Osteoblast (primary cell): ENCODE measurements at places on chromosomes 3 and 15. TPM values are rescaled to one million over a fixed set of nuclear protein-coding genes. Genes with fewer than 3 reads are reported as not detected.

The PIF1 gene
- total RNA-seq = 6.2 and 9.4 TPM in 2 replicates

DNA sequence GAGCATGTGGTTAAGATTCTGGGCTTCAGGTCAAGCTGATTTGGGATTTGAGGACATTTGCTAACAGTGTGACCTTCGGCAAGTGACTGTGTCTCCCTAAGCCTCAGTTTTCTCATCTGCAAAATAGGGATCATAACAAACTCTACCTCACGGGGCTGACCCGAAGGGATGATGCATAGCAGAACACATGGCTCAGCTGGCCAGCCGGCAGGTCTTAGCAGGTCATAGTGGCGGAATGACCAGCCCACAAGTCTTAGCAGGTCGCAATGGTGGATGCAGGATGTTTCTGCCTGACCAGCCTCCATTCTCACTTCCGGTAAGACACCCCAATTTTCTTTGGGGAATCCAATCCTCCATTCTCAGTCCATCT is 63.3 kb downstream of the IQSEC1 start:
- no peak for DNase-seq

DNA sequence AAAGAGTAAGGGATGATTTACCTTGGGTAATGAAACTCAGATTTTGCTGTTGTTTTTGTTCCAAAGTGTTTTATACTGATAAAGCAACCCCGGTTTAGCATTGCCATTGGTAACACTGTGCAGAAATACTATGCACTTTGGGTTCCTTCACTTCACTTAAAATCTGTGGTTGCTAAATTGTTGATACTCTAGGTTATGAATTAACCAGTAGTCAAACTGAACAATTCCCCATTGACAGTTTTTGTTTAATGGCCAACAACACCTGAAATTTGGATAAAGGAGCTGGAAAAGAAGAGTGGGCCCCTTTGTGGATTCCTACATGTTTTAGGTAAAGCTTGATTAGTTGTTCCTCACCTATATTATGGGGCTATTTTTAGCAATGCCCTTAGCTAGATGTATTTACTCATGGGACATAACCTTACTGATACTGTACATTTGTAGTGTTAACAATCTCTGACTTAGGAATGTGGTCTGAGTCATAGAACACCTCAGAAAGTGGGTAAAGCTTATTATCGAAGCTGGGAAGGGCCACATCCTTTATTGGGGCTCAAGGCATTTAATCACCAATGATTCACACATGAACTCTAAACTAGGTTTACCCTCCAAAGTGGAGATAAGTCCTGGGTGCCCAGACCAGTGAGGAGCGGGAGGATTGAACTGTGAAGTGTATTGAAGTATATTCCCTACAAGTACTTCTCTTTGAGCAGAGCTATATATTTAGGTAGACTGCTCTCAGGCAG is 29.5 kb upstream of the THRB start:
- DNase-seq = no peak

DNA sequence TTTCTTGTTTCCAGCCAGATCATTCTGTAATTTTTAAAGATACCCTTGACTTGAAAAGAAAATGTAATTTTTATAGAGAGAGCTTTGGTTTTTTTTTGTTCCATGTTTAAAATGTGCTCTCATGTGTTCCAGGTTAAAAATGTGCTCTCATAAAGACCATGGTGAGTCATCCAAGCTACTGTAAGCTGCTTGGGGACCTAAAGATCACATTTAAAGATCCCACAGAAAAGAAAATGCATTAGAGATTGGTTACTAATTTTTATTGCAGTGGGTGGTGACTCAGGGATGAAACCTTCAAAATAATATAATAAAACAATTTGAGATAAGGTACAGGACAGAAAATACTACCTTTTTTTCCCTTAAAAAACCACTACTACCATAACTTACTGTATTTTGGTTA is 11.0 kb downstream of the TCF12 start:
- DNase-seq = peak; percentile 17

The HYAL1 gene
- under 0.01 and 0.59 TPM in 2 replicates for total RNA-seq

The CILP gene
- under 0.01 TPM in 2 replicates for total RNA-seq

- DNase-seq = no peak
Observed at GRCh38 chr3:117527346-117527745, 817.8 kb downstream of the TUSC7 start.

The TJP1 gene
- total RNA-seq = 74.3 and 86.9 TPM in 2 replicates

DNA sequence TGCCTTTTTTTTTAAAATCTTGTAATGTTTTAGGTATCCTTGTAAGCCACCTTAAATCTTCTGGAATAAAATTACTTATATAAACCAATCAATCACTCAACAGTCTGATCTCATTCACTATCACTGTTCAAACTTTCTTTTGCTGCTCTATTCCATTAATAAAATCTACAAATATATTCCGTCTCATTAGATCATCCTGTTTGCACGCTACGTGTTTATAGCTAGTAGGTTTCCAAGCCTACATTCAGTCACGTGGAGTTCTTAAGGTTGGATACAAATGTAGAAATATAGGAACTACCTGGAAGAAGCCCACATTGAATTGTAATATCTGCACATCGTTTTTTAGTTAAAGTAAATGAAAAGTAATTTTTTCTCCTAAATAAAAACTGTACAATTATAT is 274.8 kb upstream of the CNTN4 start:
- no peak for DNase-seq

The CISH gene
- total RNA-seq = 1.1 and 1.2 TPM in 2 replicates

The MAP1A gene
- 117 and 121 TPM in 2 replicates for total RNA-seq

- DNase-seq = peak; percentile 72
Observed at GRCh38 chr3:8743021-8743601, 9.5 kb downstream of the CAV3 start.

DNA sequence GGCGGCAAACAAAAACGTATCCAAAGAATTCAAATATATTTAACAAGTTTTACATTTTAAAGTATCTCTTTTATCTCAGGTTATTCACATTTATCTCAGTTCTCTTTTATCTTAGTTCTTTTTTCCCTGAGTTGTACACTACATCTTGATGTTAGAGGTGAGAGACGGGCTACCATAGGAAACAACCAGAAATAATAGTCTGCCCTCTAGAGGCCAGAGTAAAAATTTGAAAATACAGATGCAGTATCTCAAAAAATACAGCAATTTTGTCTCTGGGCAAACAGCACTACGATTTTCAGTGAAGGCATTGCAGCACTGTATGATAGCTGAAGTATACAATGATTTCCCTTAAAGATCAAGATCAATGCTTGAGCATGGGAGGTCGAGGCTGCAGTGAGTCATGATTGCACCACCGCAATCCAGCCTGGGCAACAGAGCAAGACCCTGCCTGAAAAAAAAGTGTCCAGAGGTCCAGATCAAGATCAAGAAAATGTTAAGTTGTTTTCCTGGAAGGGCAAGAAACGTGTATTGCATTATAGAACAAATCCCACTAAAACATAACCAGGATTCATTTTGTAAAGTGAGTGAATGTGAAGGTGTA is 82.6 kb upstream of the ATP11B start:
- DNase-seq = no peak

DNA sequence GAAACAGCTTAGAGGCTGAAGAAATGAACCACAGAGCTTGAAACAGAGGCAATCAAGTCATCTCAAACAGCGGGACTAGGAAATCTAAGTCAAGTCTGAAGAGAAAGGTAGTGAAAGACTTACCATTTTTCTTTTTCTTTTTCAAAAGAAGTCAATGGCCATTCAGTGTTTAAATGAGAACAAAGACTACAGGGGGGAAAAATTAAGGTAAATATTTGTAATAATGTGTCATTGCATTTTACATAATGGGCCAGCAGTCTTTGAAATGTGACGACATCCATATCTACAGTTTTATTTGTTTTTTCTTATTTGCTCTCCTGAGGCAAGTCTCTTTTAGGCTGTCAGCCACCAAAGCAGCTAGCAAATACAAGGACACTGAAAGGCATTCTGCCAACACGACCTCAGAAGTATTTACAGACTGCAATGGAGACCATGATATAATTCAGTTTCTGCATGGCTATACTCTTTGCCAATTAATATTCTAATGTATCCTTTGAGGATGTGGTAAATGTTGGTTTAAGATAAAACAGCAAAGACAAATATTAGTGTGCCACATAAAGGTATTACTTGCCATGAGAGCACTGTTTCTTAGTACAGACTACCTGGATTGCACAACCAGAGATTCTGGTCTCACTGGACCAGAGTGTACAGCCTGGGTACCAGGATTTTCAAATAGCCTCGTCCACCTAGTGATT is 307.0 kb upstream of the THBS1 start:
- DNase-seq = no peak

- no peak for DNase-seq
Observed at GRCh38 chr3:97952872-97953271, 19.4 kb downstream of the RIOX2 start.

The SLC9C1 gene
- not detected in 2 replicates for total RNA-seq

- no peak for DNase-seq
Observed at GRCh38 chr15:91882858-91883586, 29.5 kb downstream of the SLCO3A1 start.

The TRH gene
- total RNA-seq = under 0.01 TPM in 2 replicates

DNA sequence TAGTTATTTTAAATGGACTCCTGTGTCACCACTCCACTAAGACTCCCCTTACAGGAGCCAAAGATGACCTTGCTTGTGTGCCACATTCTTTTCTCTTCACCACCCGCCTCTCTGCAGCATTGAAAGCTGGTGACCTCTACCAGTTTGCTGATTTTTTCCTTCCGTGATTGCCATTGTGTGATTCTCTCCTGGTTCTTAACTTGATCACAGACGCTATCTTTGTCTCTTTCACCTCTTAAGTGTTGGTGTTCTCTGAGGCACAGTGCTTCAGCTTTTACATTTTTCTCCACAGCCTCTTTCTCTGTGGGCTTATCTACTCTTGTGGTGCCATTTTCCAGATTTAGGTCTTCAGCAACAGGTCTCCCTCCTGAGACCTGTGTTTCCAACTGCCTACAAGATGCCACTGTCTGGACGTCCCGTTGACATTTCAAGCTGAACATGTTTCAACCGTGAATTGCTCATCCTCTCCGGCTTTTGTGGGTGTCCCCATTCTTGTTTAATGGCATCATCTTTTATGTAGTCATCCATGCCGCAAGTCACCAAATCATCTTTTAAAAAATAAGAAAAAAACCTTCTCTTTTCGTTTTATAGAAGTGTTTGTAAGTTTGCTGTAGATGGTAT is 26.5 kb downstream of the IQGAP1 start:
- DNase-seq = no peak

DNA sequence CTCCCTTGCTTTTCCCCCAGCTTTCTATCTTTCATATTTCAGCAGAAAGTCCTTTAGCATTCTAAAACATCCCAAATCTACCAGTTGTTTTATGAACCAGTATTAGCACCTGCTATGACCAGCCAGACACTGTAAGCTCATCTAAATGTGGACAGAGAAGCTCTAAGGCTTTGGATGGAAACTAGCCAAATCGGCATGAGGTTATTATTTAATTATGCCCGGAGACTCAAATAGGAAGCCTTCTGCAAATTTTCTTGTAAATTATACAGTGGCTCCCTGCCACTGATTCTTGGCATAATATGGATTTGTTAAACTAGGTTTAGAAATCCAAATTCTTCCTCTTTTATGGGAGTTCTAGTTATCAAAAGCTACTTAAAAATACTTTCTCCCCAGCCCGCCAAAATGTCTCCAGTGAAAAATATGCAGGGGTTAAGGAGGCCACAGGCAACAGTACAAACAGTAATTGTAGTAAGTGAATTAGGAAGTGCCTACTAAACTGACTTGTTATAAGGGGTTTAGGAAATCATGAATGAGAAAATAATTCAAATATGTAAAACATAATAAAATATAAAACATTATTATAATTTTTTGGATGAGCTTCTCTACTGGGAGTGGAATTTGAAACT is 15.4 kb downstream of the MYH15 start:
- DNase-seq = peak; percentile 9

DNA sequence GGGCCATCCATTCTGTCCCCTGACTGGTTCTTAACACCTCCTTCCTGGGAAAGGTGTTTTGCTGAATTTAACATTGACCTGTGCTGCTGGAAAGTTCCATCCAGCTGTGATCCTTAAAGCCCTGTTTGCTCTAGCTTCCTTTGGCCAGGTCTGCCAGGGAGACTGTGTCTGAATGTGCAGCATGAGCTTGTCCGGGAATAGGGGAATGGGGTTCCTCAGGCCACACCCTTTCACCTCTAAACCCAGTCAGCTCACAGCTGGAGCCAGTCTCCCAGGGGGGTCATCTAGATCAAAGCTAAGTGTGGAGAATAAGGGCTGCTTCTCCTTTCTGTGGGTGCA is 174.3 kb downstream of the CHDH start:
- no peak for DNase-seq

- DNase-seq = no peak
Observed at GRCh38 chr3:35779611-35780010, 140.3 kb downstream of the ARPP21 start.

GRCh38 chr15:79294075-79294474 is 11.6 kb downstream of the ANKRD34C start:
- DNase-seq = no peak

The C3orf62 gene
- 1.8 and 3.6 TPM in 2 replicates for total RNA-seq

- no peak for DNase-seq
Observed at GRCh38 chr15:58019503-58020376, 45.8 kb downstream of the ALDH1A2 start.

The FBXW12 gene
- not detected in 2 replicates for total RNA-seq

DNA sequence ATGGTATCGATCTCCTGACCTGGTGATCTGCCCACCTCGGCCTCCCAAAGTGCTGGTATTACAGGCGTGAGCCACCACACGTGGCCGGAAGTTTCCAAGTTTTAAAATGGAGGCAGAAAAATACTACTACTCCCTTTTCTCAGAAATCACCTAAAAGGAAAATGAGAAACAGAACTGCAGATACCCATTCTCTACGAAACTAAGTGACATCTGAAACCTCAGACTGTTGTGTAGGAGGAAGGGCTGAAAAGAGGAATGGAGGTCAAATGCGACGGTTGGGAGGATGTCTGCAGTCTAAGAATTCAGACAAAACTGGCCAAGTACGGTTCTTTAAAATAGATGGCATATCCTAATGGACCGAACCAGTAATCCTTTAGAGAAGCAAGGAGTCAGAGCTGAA is 24.1 kb downstream of the WDR48 start:
- no peak for DNase-seq

DNA sequence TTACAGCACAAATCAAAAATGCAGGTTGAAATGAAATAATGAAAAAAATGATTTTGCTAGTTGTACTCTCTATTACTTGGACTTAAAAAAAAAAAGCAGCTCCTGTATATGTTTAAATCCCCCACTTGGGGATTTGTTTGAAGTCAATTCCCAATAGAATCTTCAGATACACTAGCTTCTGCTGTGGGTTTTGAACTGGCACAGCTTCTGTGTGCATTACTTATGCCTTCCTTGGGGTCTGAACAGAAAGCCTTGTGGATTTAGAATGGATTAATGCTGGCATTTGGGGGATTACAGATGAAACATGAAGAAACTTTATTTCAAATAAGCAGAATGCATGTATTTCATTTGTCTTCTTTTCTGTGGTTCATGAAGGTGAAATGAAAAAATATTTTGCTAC is 513.2 kb upstream of the TBL1XR1 start:
- DNase-seq = no peak

DNA sequence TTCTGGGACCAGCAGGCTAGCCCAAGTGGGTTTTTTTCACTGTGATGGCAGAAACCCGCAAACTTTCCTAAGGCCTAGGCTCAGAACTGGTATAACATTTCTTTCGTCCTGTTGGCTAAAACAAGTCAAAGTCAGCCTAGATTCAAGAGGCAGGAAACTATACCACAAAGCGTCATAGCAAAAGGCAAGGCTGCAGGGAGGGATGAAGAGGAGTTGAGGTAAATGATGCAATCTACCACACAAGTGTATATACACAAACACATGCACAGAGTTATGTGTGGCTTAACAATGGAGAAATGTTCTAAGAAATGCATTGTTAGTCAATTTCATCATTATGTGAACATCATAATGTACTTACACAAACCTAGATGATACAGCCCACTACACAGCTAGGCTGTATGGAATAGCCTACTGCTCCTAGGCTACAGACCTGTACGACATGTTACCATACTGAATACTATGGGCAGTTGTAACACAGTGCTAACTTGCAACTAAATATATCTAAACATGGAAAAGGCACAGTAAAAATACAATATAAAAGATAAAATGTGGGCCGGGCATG is 225.6 kb downstream of the TBL1XR1 start:
- no peak for DNase-seq
